ENCODE measurements at places on chromosomes 1 and 21. TPM values are rescaled to one million over a fixed set of nuclear protein-coding genes. Genes with fewer than 3 reads are reported as not detected.

The GPR25 gene
- not detected for polyA plus RNA-seq

DNA sequence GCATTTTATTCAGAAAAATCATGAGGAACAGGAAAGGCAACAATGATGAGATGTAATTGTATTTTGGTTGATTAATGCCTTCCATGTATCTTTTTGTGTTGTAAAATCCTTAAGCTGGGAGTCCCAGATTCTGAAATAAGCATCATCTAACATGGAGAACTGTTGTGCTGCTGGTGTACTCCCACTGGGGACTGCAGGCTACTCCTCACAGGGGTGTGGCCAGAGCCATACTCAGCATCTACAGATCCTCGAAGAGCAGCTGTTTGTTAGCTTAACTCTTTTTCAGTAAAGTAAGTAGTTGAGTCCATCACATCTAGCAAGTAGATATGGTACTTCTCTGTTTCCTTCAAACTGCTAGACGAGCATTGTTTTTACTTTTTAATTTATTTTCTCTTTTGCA lies 358.0 kb downstream of the BRINP3 start:
- DNase-seq, result no peak

DNA sequence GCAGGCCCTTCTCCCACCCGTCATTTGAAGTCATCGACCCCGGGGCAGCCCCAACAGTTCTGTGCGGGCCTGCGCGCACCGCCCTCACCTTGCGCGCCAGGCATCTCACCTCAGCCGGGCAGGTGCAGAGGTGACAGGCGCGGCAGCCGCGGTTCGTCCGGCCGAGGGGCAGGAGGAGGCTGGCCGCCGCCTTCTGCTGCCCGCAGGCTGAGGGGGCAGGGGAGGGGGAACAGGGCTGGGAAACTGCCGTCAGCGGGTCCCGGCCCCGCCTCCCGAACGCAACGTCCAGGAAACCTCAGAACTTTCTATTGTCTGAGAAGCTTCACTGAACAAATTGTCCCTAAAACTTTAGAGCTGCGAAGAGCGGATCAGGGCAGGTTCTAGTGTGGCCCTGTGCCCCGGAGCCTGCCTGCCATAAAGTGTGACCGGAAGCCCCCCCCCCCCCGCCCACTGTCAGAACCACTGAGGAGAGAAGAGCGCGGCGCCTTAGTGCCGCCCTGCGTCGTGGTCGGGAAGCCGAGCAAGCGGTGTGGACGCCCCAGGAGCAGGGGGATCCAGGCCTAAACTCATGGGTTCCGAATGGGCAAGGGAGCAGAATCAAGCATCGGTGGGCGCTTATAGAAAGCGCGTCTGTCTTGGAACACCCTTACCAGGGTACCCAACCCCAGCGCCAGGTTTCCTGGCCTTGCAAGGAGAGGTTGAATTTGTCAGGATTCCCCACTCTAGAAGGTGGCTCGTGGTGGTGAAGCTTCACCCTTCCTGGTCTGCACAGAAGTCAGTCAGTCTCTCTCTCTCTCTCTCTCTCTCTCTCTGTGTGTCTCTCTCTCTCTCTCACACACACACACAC lies 13.3 kb upstream of the TBX15 start:
- DNase-seq, result no peak

The NPHS2 gene
- polyA plus RNA-seq, result not detected

DNA sequence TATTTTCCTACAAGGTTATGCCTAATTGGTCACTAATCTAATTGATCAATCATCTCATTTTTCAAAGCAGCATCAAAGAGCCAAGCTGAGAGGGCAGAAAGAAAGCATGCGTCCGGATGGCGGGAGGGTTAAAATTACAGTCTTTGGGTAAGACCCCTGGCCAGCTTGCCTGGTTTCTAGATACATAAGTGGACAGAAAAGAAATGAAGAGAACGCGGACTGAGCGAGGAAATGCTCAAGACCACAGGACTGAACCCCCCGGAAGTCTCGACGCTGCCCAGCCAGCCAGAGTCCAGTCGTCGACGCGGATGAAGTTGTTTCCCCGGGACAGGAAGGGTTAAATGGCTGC lies 297.2 kb downstream of the OMA1 start:
- no peak for DNase-seq

DNA sequence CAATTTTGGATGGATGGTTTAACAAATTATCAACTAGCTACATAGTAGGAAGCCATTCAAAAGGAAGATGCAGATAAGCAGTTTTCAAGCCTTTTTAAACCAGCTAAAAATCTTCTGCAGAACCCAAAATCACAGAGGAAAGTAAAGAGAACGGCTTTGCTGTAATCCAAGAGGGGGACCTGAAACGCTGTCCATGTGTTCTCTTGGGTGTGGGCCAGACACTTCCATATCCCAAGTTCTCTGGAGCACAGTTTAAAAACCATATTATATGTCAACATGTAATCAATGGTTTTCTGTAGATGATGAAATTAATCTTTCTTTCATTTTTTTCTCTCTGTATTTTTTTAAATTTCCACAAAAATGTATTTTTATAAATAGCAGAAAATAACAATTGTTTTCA lies 90.5 kb downstream of the SELENOF start:
- no peak for DNase-seq

DNA sequence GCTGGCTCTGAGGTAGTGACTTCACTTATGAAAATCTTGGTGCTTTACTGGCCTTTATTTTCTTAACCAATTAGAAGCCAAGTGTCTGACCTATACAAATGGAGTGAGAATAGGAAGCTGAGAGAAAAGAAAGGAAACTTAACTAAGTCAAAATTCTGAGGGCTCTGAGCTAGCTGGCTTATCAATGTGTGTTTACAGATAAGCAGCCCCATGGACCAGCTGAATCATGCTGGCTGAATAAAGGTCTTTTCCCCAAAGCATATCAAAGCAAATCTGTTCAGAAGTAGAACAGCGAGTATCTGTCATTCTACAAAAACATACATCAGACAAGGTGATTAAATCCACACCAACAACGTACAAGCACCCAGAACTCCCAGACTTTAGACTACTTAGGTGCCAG lies 117.2 kb downstream of the BRINP2 start:
- DNase-seq, result peak; percentile 4

DNA sequence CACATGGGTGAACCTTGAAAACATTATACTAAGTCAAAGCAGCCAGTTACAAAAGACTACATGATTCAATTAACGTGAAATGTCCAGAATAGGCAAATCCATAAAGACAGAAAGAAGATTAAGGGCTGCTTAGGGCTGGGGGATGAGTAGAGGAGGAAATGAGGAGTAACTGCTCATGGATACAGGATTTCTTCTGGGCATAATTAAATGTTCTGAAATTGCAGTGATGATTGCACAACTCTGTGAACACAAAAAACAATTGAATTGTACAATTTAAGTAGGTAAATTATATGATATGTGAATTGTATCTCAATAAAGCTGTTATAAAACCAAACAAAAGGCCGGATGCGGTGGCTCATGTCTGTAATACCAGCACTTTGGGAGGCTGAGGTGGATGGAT lies 52.2 kb downstream of the RERE start:
- DNase-seq, result no peak

DNA sequence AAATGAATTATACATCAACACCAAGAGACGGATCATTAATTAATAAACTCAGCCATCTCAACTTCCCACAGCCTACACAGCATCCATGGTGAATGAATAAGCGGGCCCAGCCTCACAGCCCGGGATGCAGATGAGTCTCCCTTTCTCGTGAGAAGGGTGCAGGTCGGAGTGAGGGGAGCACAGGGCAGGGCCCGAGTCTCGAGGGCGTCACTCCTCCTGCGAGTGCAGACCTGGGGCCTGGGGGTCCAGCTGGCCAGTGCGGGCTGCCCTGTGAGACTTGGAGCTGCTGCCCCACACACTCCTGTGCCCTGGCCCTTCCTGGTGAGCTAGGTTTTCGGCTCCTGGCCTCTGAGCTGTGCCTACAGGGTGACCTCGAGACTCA lies 74.7 kb downstream of the AJAP1 start:
- DNase-seq, result no peak

DNA sequence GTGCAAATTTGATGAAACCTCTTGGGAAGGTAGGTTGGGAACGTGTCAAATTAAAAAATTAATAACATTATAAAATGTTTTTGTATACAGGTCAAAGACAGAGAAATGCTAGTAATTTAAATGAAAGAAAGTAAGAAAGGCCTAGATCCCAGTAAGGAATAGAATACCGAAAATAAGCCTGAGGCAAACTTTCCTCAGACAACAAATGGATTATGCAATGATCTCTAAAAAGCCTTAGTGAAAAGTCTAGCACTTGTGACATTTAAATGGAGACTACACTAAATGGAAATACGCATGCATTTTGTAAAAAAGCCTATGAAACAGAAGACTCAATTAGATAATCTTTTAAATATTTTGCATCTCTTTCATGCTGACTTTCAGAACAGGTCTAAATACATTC lies 138.5 kb upstream of the ZNHIT6 start:
- DNase-seq, result no peak

- DNase-seq, result no peak
These were observed 561.7 kb downstream of the LTN1 start for GRCh38 chr21:28431022-28431421.

GRCh38 chr1:167504467-167504827 lies 13.9 kb downstream of the CD247 start:
- DNase-seq, result no peak

The CYP4Z1 gene
- polyA plus RNA-seq, result 0.03 TPM

GRCh38 chr1:10564063-10564462 lies 89.3 kb downstream of the PEX14 start:
- DNase-seq, result no peak

DNA sequence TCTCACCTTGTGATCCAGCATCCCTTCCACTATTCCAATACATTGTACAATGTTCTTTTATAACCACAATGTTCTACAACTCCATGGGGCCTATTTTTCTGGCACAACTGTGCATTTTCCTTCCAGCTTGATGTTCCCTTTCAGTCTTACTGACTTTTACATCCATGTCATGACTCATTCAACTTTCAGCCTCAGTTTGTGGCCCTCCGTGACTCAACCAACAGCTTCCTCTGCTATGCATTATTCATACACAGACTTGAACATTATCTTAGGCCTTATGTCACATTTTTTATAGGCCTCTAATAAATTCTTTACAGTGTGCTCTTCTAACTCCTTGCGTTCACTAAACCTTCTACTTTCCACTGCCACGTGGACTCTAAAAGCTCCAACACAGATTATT lies 119.4 kb upstream of the PRMT6 start:
- no peak for DNase-seq

DNA sequence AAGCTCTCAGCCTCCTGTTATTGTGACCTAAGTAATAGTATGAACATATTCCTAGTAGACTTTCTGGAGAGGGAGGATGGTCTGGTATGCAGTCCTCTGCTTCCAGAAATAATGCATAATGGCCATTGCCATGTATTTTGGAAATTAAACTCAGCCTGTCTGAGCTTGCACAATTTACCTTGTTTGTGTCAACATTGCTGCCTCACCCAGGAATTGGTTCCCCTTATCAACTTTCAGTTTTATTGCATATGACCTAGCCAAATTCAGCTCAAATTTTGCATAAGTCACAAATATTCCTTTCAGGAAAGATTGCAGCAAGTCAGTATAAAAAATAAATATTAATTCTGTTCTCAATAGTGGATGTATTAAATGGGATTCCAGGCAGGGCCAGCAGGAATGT lies 101.9 kb upstream of the SLC5A9 start:
- no peak for DNase-seq

GRCh38 chr1:204196068-204196795 lies at the start of gene KISS1:
Gene KISS1 (minus strand): TSS chr1:204196491. CDS start chr1:204192876, 3,615 bp downstream.
- no peak for DNase-seq

The BSND gene
- polyA plus RNA-seq, result not detected

DNA sequence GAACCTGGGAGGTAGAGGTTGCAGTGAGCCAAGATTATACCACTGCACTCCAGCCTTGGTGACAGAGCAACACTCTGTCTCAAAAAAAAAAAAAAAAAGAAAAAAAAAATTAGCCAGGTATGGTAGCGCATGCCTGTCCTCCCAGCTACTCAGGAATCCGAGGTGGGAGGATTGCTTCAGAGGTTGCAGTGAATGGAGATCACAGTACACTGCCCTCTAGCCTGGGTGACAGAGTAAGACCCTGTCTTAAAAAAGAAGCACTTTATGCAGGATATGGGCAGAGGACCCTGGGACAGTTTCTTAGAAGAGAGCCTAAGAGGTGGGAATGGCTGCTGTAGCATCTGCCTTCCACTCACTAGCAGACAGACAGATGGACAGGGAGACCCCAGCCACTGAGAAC lies 23.0 kb downstream of the IQGAP3 start:
- no peak for DNase-seq

DNA sequence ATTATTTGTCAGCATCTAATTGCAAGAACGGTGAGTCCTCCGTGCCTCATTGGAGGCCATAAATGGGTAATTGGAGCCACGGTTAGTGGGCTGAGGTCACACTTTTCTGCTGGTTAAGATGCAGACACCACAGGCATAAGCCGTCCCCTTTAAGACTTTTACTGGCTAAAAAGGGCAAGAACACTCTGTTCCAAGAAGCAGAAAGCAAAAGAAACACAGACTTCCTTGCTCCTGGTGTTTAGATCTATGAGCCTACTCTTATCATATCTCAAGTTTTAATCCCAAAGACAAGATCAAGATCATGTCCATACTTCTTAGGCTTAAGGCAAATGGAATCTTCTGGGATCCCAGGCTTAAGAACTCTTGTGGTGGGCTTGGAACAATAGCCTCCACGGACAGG lies 17.3 kb upstream of the GJA5 start:
- DNase-seq, result no peak

DNA sequence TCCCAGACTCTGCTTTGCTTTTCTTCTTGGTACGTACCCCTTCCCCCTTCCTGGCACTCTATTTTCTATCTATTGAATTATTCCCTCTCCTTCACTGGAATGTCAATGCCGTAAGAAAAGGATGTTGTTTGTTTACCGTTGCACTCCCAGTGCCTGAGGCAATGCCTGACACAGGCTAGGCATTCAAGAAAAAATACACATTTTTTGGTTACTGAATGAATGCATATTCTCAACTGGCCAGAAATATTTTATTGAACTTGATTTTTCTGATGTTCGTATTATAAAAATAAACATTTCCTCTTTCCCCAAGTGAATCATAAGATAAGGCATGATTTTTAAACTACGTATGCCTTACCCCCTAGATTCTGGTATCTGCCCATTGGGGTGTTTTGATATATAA lies 41.2 kb downstream of the GNG12 start:
- peak; percentile 87 for DNase-seq

DNA sequence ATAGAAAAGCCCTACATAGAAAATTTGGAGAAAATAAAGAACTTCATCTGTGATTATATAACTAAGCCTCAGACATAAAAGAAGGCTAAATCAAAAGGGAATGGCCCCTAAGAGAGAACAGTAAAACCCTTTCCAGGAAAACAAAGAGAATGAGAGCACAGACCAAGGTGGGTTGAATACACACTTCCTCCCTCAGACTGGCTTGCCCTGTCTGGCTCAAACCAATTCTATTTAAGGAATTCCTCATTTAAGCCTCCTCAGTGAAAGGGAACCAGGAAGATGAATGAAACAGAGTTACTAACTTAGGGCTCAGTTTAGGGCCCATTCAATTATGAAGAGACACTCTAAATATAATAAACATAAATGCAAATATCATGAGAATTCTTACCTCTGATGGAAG lies 10.6 kb upstream of the SYT14 start:
- no peak for DNase-seq

GRCh38 chr1:162687870-162688269 lies 55.6 kb downstream of the DDR2 start:
- DNase-seq, result no peak
